ENCODE measurements at places on chromosomes 7 and 10.

DNA sequence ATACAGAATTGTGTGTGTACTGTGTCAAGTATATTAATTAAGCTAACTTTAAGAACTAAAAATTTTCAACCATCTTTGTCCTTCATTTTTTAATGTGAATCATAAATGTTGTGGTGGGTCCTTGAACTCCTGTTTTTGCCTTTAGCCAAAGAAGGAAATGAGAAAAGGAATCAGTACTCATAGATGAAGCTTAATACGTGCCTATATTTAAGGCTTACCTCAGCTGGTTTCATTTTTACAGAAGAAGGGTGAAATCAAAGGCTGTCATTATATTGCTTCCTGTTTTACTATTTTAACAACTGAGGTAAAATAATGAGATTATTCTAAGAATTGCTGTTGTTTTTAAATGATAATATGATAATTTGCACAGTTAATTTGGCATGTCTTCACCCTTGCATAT is 6.3 kb upstream of the SNX13 start:
- DNase-seq: no peak

- peak; percentile 75 for DNase-seq
Observed at GRCh38 chr7:149625340-149625946, 127.8 kb upstream of the ZNF746 start.

- DNase-seq: no peak
Observed at GRCh38 chr7:70942791-70943190, 189.2 kb upstream of the GALNT17 start.

- peak; percentile 73 for DNase-seq
Observed at GRCh38 chr10:31928549-31929260, at the start of gene ARHGAP12. TSS of gene ARHGAP12 (minus strand) at chr10:31928831. CDS start at chr10:31908855, 19,976 bp downstream.

- no peak for DNase-seq
Observed at GRCh38 chr10:60384708-60385398, 4.8 kb downstream of the ANK3 start.

DNA sequence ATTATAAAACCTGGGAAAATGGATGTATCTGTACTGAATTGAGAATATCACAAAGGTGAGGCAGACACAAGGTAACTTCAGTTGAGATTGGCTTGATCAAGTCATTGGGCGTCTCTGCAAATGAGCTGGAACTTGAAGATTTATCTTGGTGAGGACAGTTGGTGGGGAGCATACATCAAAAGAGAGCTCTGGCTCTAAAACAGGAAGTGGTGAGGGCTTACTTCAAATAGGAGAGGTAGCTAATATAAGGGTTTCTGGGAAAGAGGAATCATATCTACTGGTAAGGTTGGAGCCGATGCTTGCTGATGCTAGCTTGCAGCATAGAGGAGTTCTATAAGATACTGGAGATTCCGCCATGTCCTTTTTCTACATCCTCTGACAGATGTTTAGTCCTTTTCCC is 39.9 kb upstream of the FGL2 start:
- DNase-seq: peak; percentile 55

DNA sequence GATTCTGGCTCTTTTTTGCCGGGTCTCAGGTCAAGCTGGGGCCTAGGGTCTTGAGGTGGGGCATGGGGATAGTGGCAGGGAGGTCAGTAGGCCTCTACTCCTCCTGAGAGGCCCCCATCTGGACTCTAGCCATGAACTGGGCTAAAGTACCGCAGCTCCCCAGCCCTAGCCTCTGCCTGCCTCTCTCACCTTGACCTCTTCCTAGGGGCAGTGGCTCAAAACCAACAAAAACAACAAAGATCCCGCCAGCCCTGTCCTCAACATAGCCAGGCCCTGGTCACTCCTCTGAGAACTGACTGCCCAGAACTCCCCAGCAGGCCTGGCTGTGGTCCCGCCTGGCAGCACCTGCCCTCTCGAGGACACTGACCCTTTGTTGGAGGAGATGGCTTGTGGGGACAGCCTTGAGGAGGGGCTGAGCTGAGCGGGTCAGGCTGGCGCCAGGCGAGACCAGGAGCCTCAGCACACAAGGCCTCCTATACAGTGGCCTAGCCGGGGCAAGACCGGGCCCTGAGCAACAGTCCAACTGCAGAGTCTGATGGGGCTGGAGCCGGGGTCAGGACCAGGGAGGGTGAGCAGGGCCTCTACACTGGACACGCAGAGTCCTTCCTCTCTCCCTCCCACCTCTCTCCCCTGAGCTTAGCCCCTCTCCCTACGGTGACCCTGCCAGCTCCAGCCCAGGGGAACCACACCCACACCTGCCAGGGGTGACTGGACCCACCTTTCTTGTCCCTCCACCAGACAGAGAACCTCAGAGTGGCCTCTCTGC is 11.6 kb upstream of the PPIF start:
- no peak for DNase-seq

- no peak for DNase-seq
Observed at GRCh38 chr10:59536167-59537014, 173.3 kb downstream of the SLC16A9 start.

- no peak for DNase-seq
Observed at GRCh38 chr7:73827567-73828106, 3.2 kb upstream of the CLDN4 start.

GRCh38 chr7:76069238-76069638 is 21.3 kb downstream of the MDH2 start:
- DNase-seq: peak; percentile 84

GRCh38 chr7:78063758-78064157 is 265.2 kb downstream of the PHTF2 start:
- DNase-seq: no peak

DNA sequence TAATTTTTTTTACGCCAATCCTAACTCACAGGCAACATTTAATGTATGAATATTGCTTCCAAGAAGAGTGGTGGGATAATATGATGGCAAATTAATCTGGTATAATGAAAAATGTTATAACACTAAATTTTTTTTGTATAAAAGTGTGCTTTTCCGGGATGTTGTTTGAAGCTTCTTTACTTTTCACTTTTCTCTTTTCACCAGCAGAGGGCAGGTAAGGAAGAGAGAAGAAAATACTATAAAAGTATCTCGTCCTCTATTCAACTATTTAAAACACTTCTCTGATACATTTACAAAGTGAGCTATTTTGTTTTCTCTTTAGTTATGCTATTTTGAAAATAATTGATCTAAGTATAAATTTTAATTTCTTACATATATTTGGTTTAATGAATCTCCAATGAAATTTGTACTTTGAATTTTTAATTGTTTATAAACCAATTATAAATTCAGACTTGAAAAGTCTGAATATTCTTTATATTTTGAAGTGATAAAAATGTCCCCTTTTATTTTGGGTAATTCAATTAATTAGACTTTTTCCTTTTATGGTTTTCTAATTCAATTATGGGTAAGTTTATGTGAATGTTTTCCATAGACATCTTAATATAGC is 20.7 kb upstream of the CFTR start:
- peak; percentile 41 for DNase-seq

- no peak for DNase-seq
Observed at GRCh38 chr10:119176166-119176565, 2.4 kb downstream of the PRDX3 start.

DNA sequence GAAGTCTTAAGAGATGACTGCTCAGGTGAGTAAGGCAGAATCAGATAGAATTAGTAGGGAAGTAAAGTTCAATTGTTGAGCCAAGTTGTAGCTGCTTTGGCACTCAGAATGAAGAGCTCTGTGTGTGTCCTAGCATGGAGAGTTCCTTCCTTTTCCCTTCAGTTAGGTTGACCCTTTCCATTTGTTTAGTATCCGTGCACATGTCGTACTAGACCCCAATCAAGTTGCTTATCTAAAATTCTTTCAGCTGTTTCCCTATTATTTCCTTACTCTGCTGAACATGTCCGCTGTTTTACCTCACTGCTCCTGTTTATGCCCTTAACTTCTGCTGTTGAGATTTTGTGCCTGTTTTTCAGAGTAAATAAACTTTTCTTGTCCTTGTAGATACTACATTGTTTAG is 13.3 kb downstream of the ZNF655 start:
- DNase-seq: no peak

- no peak for DNase-seq
Observed at GRCh38 chr7:105277341-105277740, 111.4 kb downstream of the SRPK2 start.

DNA sequence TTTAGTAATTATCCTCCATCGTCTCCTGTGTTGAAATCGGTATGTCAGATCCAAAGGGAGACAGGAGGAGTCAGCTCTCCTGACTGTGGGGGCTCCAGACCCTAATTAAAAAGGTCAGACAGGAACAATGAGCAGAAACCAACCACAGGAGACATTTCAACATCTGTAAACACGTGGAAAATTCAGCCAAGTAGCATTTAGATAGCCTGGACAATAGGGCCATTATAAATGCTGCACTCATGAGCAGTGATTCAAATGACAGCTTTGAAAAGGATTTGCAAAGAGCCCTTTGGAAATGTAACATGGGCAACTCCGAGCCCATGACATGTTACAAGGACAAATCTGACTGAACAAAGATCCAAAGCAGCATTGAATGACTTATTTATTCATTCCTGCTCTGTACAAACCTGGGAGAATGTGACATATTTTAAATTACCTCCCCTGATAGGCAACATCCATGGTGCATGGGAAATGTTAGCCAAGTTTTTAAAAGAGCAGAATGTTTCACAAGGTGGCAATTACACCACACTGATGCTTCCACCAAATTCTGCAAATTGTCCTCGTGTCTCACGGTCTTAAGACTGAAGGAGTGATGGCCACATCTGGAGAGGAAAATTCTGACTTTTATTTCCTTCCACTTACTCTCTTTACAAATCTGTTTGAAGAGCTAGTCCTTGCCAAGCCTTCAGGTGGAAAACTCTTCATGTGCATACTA is 113.3 kb upstream of the KMT2E start:
- DNase-seq: no peak

GRCh38 chr7:35280902-35281301 is 27.0 kb upstream of the TBX20 start:
- DNase-seq: no peak
